ENCODE measurements at places on chromosomes 3 and 15.

- DNase-seq: no peak
Measured at GRCh38 chr3:106783231-106783630, 594.0 kb upstream of the CCDC54 start.

DNA sequence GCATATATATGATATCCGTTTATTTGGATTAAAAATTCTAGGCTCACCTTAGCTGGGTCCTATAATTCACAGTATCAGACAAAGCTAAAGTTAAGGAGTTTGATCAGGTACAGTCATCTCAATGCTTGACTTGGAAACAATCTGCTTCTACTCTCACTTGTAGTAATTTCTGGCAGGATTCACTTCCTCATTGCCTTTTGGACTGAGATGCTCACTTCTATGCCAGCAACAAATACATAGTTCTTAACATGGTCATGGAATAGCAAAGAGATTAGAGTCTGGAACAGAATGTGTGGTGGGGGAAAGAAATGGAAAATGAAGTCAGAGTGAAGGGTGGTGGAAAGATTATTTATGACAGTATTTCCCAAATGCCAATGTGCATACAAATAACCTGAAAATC lies 693.6 kb downstream of the CADM2 start:
- DNase-seq: no peak

GRCh38 chr3:130759692-130760338 lies 13.2 kb upstream of the PIK3R4 start:
- DNase-seq: peak; percentile 54

GRCh38 chr3:109702252-109702651 lies 364.9 kb upstream of the DPPA4 start:
- peak; percentile 22 for DNase-seq

GRCh38 chr3:115680803-115681345 lies 57.6 kb downstream of the GAP43 start:
- DNase-seq: no peak

DNA sequence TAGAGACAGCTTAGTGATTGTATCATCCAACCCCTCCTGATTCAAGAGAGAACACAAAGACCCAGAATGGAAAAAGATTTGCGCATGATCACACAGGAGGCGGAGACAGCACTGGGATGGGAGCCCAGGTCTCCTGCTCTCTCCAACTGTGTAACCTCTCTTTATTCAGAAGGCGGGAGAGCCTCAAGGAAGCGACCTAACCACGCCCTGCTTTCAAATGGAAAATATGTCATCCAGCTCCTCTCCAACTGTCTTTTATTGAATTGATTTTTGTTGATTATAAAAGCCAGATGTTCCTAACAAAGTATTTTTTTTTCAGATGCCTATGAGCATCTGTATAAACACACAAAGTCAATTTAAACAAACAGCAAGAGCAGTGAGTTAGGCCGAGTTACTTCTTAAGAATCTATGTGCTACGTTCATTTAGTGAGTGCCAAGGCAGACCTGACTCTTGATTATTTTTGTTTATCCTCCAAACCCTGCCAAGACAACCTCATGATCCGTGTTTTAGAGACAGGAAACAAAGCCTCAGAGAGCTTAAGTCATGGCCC lies 74.5 kb downstream of the BFSP2 start:
- no peak for DNase-seq

GRCh38 chr3:10442151-10442795 lies 63.1 kb downstream of the ATP2B2 start:
- DNase-seq: no peak

- DNase-seq: no peak
Measured at GRCh38 chr15:68829068-68829467, 8.4 kb upstream of the ANP32A start.

GRCh38 chr3:66675366-66675765 lies 174.5 kb upstream of the LRIG1 start:
- DNase-seq: no peak

DNA sequence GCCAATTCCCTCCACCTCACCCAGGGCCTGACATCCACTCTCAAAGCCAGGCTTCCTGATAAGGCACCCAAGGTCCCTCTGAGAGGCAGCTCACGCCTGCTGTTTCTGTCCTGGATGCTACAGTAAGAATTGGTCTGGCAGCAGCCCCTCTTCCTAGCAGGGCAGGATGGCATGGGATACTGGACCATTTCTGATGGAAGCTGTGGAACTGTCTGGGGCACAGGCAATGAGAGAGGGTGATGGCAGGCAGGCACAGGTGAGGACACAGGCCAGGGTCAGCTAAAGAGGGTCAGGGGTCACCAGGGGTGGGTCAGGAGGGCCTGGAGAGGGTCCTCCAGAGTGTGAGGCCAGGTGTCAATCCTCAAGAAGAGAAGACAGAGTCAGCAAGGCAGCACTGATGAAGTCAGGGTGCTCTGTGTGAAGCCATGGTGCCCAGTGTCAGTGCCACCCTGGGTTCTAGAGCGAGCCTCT lies 41.9 kb upstream of the SLC41A3 start:
- no peak for DNase-seq

DNA sequence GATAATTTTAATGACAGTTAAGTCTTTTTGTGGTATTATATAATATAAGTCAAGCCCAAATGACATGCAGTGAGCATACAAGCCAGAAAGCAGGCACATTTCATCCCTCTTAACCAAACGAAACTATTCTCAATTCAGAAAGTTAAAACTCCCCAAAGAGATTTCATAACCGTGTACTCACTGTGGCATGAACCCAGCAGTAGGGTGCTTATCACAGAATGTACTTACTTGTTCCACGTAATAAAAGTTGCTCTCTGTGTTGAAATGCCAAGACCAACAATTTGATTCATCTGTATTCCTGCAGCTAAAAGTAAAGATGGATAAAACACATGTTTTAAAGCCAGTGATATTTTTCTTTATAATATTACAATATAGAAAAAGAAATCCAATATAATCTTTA lies 12.1 kb downstream of the GK5 start:
- DNase-seq: no peak

GRCh38 chr15:89907289-89907688 lies 5.5 kb downstream of the ARPIN start:
- DNase-seq: no peak

DNA sequence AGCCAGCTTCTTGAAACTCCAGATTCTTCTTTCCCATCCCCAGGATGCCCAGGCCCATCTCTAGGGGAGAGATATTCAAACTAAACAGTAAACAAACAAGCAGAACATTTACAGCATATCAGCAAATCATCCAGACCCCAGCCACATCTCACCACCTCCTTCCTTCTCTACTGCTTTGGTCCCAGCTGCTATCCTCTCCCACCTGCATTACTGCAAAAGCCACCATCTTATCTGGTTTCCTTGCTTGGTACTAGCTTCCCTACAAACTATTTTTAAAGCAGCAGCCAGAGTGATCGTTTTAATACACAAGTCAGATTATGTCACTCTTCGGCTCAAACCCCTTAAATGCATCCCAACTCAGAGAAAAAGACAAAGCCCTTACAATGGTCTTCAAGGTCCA lies 4.8 kb downstream of the LYSMD2 start:
- no peak for DNase-seq

- no peak for DNase-seq
Measured at GRCh38 chr15:69128667-69129311, 31.6 kb upstream of the GLCE start.

Measured in SW480 (cell line).